ENCODE measurements at places on chromosomes 5 and 9.

- no peak for DNase-seq
These were observed 584 bp downstream of the USP20 start for GRCh38 chr9:129835860-129836223.

GRCh38 chr5:132022737-132023136, 11.3 kb upstream of the ACSL6 start:
- no peak for DNase-seq

GRCh38 chr9:132885720-132886333, 7.1 kb downstream of the SPACA9 start:
- DNase-seq: no peak

GRCh38 chr5:34410411-34411139, 245.6 kb upstream of the RAI14 start:
- DNase-seq: no peak
